ENCODE measurements at places on chromosomes 5 and 9. TPM values are rescaled to one million over a fixed set of nuclear protein-coding genes. Genes with fewer than 3 reads are reported as not detected.

Gene TBC1D2
- total RNA-seq = 10.9 TPM

Gene NIPAL4
- total RNA-seq = 0.14 TPM

Gene IFNE
- not detected for total RNA-seq

Gene PLPP1
- total RNA-seq = 83.4 TPM

- DNase-seq = no peak
Observed at GRCh38 chr5:79702606-79703380, 13.2 kb downstream of the CMYA5 start.

GRCh38 chr5:176619203-176619568 is 9.2 kb upstream of the GPRIN1 start:
- DNase-seq = no peak

- no peak for DNase-seq
Observed at GRCh38 chr5:6353602-6354302, 24.6 kb downstream of the MED10 start.

DNA sequence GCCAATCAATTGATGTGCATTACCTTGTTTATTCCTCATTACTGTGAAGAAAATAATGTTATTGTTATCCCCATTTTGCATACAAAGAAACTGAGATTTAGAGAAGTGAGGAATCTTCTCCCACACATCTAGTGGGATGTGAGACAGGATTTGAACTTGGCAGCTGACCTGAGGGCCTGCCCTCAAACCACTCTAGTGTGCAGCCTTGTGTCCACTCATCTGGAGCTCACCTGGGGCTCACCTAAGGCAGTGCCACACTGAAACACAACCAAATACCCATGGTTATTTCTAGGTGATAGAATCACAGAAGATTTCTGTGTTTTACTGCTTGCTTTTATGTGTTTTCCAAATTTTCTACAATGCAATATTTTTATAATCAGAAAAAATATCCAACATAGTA is 94.7 kb upstream of the SAP30L start:
- DNase-seq = no peak

DNA sequence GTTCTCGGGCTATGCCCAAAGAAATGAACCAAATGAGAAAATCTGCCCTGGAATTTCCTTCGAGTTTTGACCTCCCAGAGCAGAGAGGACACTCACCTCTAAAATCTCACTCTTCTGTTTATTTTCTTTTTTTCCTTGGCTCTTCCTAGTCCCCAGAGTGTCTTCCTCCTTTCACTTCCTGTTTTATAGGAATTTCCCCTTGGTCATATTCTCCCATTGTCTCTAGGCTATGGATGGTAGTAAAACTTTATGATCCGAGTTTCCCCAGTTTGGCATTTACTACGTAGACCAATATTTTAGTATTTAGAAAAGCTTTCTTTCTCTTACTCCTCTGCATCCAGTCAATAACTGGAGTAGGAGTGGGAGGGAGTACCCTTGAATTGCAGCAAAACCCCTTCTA is 354.5 kb upstream of the ZNF608 start:
- no peak for DNase-seq

DNA sequence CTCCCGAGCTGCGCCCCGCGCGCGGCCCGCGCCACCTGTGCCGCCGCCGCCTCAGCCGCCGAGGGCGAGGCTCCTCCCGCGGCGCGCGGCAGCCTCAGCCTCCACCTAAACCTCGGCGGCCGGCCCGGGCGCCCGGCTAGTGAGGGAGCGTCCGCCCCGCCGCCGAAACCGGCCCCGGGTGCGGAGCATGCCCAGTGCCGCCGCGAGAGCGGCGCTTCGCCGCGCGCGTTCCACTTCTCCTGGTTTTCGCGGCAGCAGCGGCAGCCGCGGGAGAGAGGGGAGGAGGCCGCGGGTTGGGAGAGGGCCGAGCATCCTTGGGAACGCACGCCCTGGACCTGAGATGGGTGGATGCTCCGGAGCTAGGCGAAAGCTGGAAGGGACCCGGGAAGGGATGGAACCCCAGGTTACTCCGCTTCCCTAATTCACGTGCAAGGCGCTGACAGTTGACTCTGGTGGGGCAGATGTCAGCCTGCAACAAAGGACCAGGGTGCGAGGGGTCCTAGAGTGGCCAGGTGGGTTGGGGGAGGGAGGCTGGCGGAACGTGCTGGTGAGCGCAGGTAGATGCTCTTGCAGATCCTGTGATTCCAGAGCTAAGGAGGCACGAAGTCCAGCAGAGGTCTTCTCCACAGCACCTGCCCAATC is at the start of gene CTNND2:
Gene CTNND2, minus strand, starts transcription at position 182 of the 642 bp plus-strand sequence. CDS start 593 bp downstream, outside the sequence.
- DNase-seq = no peak

GRCh38 chr5:171453056-171453725 is 33.7 kb downstream of the FGF18 start:
- no peak for DNase-seq

GRCh38 chr9:23587433-23587832 is 238.6 kb downstream of the ELAVL2 start:
- DNase-seq = peak; percentile 17

GRCh38 chr9:130462685-130463540 is 18.2 kb downstream of the ASS1 start:
- DNase-seq = no peak

DNA sequence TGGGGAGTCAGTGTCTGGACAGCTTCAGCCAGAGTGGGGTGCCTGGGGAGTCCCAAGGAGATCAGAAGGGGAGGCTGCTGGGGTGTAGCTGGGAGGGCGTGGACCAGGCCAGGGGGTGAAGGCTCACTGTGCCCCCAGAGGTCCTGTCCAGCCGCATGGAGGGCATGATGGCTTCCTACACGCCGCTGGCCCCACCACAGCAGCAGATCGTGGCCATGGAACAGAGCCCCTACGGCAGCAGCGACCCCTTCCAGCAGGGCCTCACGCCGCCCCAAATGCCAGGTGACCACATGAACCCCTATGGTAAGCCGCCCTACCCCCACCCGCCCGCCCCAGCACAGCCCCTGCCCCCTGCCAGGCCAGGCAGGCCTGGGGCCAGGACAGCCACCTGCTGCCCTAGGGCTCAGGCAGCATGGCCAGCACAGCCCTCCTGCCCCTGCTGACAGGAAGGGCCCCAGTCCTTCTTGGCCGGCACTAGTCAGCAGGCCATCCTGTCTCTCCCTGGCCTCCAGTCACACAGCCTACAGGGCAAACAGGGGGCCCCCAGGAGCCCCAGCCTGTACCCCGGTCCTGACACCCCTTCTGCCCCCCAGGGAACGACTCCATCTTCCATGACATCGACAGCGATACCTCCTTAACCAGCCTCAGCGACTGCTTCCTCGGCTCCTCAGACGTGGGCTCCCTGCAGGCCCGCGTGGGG is 82.1 kb downstream of the LMX1B start:
- DNase-seq = no peak

GRCh38 chr9:78559449-78559885 is 262.5 kb downstream of the PSAT1 start:
- no peak for DNase-seq

GRCh38 chr5:135466178-135467050 is 14.3 kb upstream of the TIFAB start:
- DNase-seq = peak; percentile 71

DNA sequence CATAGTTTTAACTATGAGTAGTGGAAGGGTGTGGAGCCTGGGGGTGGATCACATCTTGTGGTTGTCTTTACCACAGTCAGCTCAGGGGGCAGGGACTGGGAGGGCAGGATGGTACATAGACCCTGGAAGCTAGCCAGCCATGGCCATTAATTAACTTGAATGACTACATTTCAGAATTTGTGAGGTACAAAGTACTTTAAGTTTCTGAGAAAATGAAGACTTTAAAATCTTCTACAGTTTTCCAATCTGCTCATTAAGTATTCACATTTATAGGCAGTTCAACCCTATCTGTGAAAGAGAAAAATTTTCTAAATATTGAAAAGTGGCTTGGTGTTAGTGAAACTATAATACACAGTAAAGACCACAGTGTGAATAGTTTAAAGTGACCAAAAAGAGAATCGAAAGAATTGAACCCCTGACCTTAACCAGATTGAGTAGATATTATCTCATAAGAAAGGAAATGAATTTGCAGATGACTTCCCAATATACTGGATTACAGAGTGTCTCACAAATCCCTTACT is 234.2 kb upstream of the MEF2C start:
- DNase-seq = no peak

DNA sequence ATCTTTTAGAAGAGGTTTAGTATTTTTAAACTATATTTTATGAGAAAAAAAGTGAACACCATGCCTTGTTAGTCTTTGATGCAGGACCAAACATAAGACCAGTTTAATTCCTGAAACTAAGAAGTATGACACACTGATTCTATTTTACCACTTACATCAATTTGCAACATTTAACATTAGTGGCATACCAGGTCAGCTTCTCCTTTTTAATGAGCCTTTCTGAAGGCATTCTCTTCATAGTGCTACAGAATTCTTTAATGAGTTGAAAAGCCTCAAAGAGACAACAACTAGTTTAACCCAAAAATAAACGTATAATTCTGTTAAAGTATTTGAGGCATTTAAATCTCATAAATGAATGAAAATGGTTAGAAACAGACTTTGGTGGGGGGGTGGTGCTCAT is 28.2 kb downstream of the ARSB start:
- no peak for DNase-seq

- no peak for DNase-seq
Observed at GRCh38 chr9:121892706-121893105, 200.4 kb downstream of the TTLL11 start.

DNA sequence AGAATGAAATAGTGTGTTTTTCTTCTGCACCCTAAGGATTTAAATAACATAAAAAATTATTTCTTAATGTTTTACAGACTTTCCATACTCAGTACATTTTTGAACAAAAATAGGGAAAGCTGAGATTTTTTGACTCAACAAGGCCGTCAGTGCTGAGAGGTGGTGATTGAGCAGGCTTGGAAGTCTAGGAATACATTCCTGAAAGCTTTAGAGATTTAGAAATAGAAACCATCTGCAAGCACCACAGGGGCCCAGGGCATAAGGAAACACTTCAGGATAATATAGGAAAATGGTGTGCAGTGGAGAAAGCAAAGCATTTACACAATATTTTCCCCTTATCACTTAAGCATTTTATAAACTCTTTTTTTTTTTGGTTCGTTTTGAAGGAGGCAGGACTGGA is 5.2 kb downstream of the BASP1 start:
- DNase-seq = no peak
